ENCODE measurements at places on chromosomes 13 and 19.
A peak's percentile ranks its signal among the peaks of the same experiment; 100 is the strongest.

DNA sequence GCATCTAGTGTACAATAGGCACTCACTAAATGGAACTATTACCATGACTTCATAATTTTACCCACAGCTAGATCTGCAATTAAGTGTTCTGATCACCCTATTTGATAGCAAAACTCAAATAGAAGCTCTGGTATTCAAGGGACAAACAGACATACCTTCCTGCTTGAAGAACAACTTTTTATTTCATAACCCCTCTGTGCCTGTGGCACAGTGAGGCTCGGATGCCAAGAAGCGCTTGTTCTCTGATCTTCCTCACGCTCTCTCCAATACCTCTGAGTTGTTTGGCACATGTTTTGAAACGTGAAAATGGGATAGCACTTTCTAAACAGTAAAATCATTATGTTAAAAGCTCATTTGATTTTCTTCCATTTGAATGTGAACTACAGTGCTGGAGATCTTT lies 232.0 kb downstream of the KLF5 start:
- no peaks in the 10 kb centered on the region for H3K4me1 ChIP-seq
- H3K27me3 ChIP-seq: no peaks in the 10 kb centered on the region
- H3K36me3 ChIP-seq: no peaks in the 10 kb centered on the region
- no peak overlapping the region for H3K27ac ChIP-seq
- no peak for DNase-seq

DNA sequence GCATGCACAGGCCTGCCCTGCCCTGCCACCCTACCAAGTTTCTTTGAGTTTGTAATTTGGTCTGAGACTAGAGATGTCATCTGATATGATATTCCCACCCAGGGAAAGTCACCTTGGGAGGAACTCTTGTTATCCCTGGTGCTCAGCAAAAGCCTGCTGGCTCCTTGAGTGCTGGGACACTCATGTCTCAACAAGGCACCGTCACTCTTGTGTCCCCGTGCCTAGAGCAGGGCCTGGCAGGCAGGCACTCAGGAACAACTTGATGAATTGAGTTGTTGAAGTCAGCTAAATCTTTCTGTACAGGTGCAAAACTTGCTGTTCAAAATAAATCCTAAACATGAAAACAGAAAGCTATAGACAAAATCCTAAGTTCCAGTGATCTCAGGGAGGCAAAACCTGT lies 345.4 kb downstream of the KCNRG start:
- no peaks in the 10 kb centered on the region for H3K36me3 ChIP-seq
- no peak overlapping the region for H3K4me3 ChIP-seq
- no peaks in the 10 kb centered on the region for H3K4me1 ChIP-seq
- no peaks in the 10 kb centered on the region for H3K27me3 ChIP-seq
- no peak for DNase-seq
- no peak overlapping the region for H3K27ac ChIP-seq

DNA sequence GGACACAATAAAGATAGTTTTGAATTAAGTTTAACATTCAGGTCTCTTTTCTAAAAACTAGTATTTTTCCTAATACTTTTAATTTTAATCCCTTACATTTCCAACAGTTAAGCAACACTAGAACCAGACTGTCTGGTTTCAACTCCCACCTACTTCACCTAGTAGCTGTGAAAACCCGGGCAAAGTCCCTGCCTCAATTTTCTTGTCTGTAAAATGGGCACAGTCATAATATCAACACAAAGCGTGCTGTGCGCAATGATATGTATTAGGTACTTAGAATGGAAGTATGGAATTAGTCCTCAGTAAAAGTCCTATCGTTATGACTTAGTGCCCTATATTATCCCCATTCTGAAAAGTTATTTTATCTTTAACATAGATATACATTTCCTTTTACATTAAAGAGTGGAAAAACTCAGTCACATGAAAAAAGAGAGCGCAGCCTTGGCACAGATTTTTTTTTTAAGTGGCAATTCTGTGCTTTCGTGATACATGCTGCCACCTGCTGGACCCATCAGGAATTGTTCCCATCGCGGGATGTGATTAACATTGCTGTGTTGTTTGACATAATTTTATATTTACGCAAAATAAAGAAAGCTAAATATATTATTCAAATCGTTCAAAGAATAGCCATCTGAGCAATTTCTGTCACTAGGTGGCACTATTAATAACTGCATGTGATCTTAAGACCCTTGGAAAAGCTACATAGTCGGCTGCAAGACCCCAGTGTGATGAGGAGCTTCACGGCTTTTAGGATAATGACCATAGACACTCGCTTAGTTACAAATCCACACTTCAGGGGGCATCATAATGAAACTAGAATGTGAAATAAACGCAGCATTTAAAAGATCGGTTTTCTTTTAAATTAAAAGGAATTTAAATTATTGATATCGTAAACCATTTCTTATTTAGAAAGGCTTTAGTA lies 59.9 kb downstream of the LIG4 start:
- peak; percentile 80 for DNase-seq
- H3K27ac ChIP-seq: peak overlapping the region; percentile 89
- H3K27me3 ChIP-seq: no peaks in the 10 kb centered on the region
- H3K36me3 ChIP-seq: no peaks in the 10 kb centered on the region
- peaks cover 4% of the 10 kb centered on the region for H3K4me1 ChIP-seq
- no peak overlapping the region for H3K4me3 ChIP-seq

GRCh38 chr13:51234676-51235075 lies 12.5 kb downstream of the FAM124A start:
- DNase-seq: no peak
- H3K4me3 ChIP-seq: no peak overlapping the region
- no peaks in the 10 kb centered on the region for H3K36me3 ChIP-seq
- H3K4me1 ChIP-seq: no peaks in the 10 kb centered on the region

DNA sequence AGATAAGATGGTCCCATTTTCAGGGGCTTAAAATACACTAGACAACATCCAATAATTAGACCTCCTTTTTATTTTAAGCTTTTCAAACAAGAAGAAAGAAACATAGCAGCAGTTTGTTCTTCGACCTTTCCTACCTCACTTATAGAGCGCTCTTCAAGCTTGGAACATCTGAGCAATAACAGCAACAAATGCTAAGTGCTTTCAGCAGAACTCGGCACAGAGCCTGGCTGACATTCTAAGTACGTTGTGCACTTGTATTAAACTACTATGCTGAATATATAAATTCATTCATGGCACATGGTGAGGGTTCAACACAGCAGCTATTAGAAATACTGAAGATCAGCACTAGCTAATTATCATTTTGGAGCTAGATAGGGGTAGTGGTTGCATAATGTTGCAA lies 256.1 kb upstream of the MAB21L1 start:
- H3K4me1 ChIP-seq: no peaks in the 10 kb centered on the region
- no peaks in the 10 kb centered on the region for H3K36me3 ChIP-seq
- H3K4me3 ChIP-seq: no peak overlapping the region
- no peak overlapping the region for H3K27ac ChIP-seq

GRCh38 chr13:23673867-23674605 lies 103.8 kb downstream of the TNFRSF19 start:
- H3K36me3 ChIP-seq: no peaks in the 10 kb centered on the region
- H3K27ac ChIP-seq: no peak overlapping the region
- H3K4me3 ChIP-seq: no peak overlapping the region
- DNase-seq: no peak

GRCh38 chr13:20495087-20496023 lies 30.3 kb downstream of the CRYL1 start:
- H3K27me3 ChIP-seq: no peaks in the 10 kb centered on the region
- DNase-seq: peak; percentile 71
- no peak overlapping the region for H3K27ac ChIP-seq

DNA sequence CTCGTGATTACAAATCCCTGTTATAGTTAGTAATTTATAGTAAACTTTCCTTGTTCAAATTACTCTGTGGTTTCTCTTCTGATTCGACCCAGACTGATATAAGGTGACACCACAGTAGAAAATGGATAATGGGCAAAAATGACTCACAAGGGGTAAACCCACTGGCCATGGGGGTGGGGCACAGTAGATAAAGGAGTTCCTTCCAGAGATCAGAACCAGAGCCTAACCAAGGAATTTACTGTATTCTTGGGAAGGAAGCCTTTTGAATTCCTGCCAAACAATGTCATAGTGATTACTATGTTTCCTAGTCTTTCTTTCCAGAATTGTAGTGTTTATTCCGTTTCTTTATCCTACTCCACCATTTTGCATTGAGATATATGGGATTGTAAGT lies 21.9 kb downstream of the MIR17HG start:
- H3K4me1 ChIP-seq: peaks cover 3% of the 10 kb centered on the region
- no peak overlapping the region for H3K27ac ChIP-seq
- H3K36me3 ChIP-seq: no peaks in the 10 kb centered on the region
- no peaks in the 10 kb centered on the region for H3K27me3 ChIP-seq
- H3K4me3 ChIP-seq: no peak overlapping the region
- DNase-seq: no peak

GRCh38 chr19:56139847-56140582 lies 1.1 kb upstream of the ZNF444 start:
- H3K36me3 ChIP-seq: no peaks in the 10 kb centered on the region
- no peak for DNase-seq
- H3K27ac ChIP-seq: peak overlapping the region; percentile 86

DNA sequence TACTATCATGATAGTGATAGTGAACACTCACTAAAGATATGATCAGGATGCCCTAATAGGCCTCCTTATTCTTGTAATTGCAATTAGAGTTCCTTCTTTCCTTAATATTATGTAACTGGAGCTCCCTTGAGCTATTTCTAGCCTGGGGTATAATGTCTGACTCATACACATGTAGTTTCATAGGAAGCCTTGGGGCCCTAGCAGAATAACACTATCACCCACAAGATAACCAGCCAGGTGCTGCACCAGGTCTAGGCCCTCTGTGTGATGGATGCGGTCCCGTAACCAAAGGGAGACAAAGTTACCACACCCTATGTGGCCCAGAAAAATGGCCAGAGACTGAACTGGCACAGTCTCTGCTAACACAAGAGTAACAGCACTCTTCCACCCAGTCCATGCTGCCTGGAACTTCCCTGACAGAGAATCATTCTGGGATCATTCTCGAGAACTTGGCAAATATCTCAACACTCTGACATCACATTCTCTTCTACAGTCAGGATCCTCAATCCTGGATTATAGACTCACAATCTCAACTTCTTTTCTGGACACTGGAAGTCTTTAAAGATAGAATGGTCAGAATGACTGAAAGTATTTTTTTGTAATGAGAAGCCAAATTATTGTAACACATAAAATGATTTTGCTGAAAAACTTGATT lies 32.6 kb upstream of the IGFL4 start:
- no peaks in the 10 kb centered on the region for H3K27me3 ChIP-seq
- H3K4me1 ChIP-seq: no peaks in the 10 kb centered on the region
- H3K4me3 ChIP-seq: no peak overlapping the region
- no peaks in the 10 kb centered on the region for H3K36me3 ChIP-seq

DNA sequence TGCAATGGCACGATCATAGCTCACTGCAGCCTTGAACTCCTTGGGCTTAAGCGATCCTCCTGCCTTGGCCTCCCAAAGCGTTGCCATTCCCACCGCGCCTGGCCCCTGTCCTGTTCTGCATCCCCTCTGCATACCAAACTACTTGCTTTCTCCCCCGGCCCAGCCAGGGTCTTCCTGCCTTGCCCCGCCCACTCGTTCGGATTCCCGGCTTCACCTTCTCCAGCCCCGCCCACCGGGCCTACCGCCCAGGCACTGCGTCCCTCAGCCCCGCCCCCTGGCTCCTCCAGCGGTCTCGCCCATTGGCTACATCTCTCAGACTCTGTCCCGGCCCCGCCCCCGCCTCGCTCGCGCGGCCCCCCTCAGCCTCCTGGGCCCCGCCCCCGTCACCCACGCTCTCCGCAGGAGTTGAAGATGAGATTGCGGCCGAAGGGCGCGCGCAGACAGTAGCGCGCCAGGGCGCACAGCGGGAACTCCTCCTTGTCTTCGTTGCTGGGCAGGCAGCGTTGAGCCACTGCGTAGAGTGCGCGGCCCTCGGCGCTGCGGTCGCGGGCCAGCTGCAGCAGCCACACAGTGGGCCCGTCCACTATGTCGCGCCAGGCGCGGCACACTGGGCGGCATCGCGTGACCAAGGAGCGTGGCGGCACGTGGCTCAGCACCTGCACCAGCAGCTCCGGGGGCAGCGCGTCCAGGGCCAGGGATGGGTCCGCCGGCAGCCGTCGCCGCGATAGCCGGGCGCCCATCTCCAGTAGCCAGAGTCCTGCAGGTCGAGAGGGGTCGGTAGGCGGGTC lies 19.0 kb downstream of the MRPS12 start:
- no peak overlapping the region for H3K27ac ChIP-seq
- peaks cover 6% of the 10 kb centered on the region for H3K4me1 ChIP-seq
- H3K27me3 ChIP-seq: no peaks in the 10 kb centered on the region
- DNase-seq: peak; percentile 90
- H3K36me3 ChIP-seq: no peaks in the 10 kb centered on the region
- H3K4me3 ChIP-seq: no peak overlapping the region

GRCh38 chr13:42874221-42874620 lies 92.8 kb downstream of the FAM216B start:
- H3K27me3 ChIP-seq: peaks cover 4% of the 10 kb centered on the region
- no peaks in the 10 kb centered on the region for H3K4me1 ChIP-seq
- no peaks in the 10 kb centered on the region for H3K36me3 ChIP-seq
- H3K27ac ChIP-seq: no peak overlapping the region
- no peak overlapping the region for H3K4me3 ChIP-seq
